ENCODE measurements at places on chromosomes 3 and 15.

DNA sequence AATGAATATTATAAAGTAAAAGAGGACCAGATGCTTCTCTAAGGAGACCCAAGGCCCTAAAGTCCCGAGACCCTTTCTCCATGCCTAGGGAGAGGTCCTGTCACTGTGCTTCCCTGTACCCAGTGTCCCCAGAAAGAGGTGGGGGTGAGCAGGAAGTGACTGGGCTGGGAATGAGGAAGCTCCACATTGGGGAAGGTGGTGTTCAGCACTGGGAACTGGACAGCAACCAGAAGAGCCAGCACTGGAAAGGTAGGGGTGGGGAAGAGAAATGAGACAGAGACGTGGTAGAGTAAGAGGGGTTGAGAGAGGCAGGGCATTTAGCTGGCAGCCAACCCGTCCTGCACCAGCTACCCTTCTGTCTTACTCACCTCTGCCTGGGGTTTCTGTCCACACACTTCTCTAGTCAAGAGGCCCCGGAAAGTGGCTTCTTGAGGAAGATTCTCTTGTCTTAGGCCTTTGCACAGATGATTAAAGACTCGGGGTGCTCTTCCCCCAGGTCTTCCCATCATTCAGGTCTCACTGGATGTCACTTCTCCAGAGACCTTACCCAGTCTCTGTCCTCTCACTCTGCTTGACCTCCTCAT lies 12.2 kb downstream of the RRP9 start:
- no peak for DNase-seq

DNA sequence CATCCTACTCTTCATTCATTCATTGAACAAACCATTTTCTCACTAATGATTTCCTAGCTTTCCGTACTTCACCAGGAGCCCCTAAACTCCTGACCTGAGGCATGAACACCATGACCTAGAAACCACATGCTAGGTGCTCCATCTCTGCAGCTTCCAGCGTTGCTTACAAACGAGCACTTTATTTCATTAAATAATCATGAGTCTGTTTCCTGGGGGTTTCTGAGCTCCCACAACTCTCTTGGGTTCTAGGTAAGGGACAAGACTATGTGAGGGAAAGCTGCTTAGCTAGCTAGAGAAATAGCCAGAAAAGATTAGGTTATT lies 1.3 kb downstream of the MAP2K1 start:
- no peak for DNase-seq

GRCh38 chr3:186719945-186720739 lies 3.0 kb downstream of the KNG1 start:
- DNase-seq: no peak

GRCh38 chr3:83523470-83524073 lies 1435.2 kb upstream of the CADM2 start:
- no peak for DNase-seq

DNA sequence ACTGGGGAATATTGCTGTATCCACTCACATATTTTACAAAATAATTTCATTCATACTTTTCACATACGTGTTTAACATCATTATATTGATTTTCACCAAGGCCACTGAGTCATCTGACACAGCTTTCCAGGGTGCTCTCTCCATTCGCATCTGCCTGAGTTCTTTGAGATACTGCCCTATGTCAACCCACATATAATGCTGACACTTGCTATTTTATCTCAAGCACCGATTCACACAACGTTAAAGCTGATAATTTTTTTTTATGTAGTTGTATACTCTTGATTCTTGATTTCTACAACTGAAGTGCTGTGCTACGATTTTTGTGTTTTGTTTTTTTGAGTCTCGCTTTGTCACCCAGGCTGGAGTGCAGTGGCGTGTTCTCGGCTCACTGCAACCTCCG lies 249.8 kb upstream of the CDIN1 start:
- no peak for DNase-seq

GRCh38 chr3:58573640-58574039 lies 3.6 kb downstream of the FAM107A start:
- DNase-seq: no peak

Data from left cardiac atrium (tissue), 4 donors.